ENCODE measurements at places on chromosomes 5 and 9. TPM values are rescaled to one million over a fixed set of nuclear protein-coding genes. Genes with fewer than 3 reads are reported as not detected.

DNA sequence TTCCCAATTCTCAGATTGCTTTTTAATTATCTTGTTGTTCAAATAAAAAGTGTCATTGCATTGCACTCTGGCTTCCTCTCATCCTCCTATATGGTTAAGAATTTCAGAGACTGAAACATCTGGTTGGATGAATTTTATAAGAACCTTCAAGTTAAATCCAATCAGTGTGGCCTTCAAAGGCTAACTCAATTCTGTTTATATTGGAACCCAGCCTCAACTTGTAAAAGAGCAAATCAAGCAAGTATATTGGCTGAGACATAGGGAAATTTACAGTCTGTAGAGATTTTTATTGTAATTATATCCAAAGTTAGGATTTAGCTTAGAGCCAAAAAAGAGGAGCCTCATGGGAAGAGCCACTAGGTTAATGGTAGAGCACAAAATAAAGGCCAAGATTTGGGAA lies 159.9 kb upstream of the FER start:
- DNase-seq = no peak

The ANKRD34B gene
- 0.06 TPM for total RNA-seq

DNA sequence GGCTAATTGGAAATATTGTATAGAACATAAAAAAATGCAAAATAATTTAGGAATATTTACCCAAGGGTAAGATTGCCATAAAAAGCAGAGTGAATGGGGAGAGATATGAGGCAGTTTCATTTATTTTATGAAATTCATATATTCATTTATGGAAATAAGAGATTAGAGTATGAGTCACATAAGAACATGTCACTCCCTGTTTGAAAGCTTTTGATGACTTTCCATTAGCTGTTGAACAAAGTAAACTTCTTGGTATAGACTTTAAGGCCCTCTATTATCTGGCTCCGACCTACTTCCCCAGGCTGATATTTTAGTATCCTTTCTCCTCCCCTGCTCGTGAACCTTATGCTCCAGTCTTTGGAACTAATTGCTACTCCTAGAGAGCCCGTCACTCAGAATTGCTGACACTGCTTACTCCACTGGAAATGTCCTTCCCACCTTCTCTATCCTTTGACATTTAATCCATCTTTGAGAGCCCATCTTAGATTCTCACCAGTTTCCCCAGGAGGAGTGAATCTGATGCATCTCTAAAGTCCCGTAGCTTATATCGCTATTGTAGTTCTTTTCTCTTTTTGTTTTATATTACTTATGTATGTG lies 8.9 kb upstream of the ACTBL2 start:
- DNase-seq = no peak

GRCh38 chr5:180474569-180474968 lies 19.6 kb upstream of the CNOT6 start:
- DNase-seq = no peak

GRCh38 chr5:144205141-144205551 lies 34.5 kb downstream of the KCTD16 start:
- peak; percentile 48 for DNase-seq

DNA sequence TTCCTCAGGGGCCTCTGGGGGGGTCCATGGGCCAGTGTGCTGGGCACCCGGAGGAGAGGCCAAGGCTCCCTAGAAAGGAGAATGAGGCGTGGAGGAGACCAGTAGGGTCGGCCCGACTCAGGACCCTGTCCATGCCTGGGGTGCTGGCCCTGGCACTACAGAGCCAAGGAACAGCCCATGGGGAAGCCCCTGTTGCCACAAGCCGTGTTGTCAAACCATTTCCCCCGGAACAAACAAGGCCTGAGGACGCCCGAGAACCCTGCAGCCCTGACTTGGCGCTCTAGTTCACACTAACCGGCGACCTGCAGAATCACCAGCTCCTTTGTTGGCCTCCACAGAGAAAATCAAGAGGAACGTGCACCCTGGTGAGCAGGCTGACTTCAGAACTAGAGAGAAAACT lies 41.6 kb upstream of the SLC12A7 start:
- no peak for DNase-seq

- DNase-seq = no peak
These were observed 1.1 kb upstream of the SSBP2 start for GRCh38 chr5:81751836-81752643.

GRCh38 chr9:228929-229695 lies 14.4 kb downstream of the DOCK8 start:
- no peak for DNase-seq

DNA sequence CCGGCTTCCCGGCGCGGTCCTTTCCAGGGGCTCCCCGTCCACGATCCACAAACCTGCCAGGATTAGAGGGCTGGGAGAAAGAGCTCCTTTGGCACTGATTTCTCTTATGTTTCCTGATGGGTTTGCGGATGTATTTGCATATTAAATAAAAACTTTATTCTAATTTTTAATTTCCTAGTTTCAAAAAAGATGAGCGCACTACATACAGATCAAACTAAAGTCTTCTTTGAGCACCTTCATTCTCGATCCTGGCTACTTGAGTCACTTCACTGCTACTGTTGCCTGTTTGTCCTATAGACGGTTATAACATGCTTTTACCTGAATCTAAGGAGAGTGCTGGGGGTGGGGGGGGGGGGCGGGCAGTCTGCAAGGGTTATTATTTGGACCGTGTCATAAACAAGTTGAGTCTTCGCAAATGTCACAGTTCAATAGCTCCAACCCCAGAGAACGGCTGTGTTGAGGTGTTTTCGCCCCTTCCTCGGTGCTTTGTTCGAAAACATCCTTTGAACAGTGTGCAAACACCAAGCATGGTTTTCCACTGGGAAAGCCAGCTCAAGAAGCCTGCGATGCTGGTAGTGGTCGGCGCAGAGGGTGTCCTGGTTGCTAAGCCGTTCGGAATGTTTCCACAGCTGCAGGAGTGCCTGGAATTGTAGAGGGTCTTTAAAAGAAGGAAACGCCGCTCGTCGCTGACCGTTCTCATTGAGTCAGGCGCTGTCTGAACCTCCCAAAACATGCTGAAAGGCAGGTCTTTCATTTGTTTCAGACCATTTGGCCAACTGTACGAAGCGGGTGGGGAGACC lies 1.1 kb upstream of the STK10 start:
- no peak for DNase-seq

GRCh38 chr5:142806841-142807267 lies 36.7 kb downstream of the ARHGAP26 start:
- no peak for DNase-seq

GRCh38 chr9:130498298-130498917 lies 53.6 kb downstream of the ASS1 start:
- no peak for DNase-seq

- DNase-seq = no peak
These were observed 17.8 kb downstream of the MRPL36 start for GRCh38 chr5:1781726-1782384.

DNA sequence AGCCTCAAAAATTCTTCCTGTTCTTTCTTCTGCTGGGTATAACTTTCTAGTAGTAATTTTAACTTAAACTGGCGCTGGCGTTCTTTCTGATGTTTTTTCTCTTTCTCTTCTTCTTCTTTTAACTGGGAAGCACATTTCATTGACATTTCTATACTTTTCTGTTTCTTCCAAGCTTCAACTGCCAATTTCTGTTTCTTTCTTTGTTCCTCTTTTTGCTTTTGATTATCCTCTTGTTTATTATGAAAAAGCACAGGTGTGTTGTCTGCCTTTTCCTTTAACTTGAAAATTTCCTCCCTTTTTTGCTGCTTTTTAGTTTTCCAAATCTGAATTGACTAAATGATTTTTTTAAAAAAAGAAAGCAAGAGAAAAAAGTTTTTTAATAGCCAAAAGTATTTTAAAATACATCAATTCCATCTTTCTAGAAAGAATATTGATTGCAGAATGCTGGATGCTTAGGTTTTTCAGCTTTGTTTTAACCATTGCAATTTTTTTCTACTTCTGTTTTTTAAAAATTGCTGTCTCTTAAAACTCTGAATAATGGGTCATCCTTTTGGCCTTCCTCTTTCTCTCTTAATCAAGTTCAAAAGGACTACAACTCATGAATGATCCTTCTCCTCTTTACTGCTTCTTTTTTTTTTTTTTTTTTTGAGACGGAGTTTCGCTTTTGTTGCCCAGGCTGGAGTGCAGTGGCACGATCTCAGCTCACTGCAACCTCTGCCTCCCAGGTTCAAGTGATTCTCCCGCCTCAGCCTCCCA lies 8.8 kb upstream of the PGGT1B start:
- DNase-seq = no peak

The TTC23L gene
- total RNA-seq = not detected

DNA sequence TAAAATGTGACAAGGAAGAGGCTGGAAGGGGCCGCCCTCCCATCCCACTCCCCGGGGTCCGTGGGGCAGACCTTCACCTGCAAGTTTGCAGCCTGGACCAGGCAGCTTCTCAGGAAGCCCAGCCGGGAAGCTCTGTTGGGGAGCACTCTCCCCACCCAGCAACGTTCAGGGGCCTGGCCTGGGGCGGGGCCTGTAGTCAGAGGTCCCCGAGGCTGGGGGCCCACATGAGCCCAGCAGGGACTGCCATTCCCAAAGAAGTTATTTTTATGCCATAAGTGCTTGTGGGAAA lies 32.7 kb upstream of the NOTCH1 start:
- DNase-seq = no peak

DNA sequence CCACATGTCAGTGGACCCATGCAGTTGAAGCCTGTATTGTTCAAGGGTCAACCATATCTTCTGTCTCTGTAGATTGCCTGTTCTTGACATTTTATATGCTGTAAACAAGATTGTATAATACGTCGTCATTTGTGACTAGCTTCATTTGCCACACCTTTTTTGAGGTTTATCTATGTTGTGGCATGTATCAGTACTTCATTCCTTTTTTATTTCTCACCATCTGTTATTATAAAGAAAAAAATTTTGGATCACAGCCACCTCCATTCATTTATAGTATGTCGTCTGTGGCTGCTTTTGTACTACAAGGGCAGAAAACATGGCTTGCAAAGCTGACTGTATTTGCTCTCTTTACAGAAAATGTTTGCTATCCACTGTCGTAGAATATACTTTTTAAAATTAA lies 72.4 kb downstream of the TEK start:
- no peak for DNase-seq

- DNase-seq = no peak
These were observed 267.9 kb upstream of the PDE4D start for GRCh38 chr5:60161340-60161934.

- DNase-seq = no peak
These were observed 389.4 kb downstream of the CTNND2 start for GRCh38 chr5:11514705-11515432.

The G3BP1 gene
- 350 TPM for total RNA-seq

DNA sequence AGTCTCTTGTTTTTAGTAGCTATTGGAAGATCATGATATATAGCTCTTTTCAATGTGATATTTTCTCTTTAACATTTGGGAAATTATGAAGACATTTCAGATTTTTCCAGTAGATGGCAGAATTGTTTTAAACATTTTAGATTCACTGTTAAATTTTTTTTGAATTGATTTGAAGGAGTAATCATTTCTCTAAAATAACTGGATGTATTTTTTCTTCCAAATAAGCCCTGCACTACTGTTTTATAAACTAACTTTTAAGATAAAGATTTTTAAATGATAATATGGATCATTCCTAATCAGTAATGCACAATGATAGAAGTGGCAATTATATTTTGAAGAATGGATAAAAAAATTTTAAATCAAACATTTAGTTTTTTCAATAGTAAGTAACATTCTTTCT lies 14.2 kb downstream of the NDUFAF2 start:
- no peak for DNase-seq

GRCh38 chr5:13606051-13606450 lies 338.4 kb downstream of the DNAH5 start:
- DNase-seq = no peak

The ADAMTS19 gene
- not detected for total RNA-seq

GRCh38 chr9:80602291-80602690 lies 1030.5 kb downstream of the TLE4 start:
- DNase-seq = no peak

DNA sequence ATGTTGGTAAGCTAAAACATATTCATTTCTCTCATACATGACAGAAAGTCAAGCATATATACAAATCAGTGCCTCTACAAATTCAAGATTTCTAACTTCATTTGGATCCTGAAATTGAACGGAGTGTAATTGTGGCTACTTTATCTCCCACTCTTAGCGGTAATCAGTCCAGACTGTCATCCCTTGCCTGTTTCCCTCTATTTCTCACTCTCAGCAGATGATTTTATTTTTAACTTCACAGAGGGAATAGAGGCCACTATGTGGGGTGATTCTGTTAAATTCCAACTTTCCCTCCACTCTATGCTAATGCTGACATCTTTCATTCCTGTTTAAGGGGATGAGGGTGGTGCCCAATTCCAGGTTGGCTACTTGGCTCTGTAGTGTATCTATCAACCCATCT lies 153.8 kb upstream of the KCNN2 start:
- no peak for DNase-seq

DNA sequence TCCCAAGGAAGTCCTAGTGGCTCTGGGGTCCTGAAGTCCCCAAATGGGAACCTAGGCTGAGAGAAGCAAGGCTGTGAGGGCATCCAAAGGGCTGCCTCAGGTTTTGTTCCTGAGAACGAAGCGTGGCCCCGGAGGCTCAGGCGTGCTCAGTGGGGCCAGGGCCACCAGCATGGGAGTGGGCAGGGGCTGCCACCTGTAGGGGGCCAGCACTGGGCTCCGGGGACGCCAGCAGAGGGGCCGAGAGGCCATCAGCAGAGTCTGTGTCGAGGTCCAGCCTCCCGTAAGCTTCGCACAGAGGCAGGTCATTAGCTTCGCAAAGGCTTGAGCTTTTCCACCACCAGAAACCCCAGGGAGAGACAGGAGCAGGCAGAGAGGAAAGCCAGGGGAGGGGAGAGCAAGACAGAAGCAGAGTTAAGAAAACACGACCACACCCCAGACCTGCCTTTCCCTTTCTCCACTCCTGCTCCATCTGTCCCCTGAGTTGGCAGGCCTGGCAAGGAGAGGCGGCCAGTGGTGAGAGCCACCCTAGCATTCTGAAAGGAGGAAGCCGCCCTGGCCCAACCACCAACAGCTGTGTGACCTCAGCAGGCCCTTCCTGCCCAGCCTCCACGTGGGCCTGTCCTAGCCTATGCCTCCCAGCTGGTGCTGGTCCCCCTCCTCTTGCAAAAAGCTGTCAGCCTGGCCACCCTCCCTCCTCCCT lies 5.5 kb upstream of the SURF6 start:
- DNase-seq = no peak

GRCh38 chr5:30501065-30501464 lies 692.4 kb upstream of the CDH6 start:
- no peak for DNase-seq

DNA sequence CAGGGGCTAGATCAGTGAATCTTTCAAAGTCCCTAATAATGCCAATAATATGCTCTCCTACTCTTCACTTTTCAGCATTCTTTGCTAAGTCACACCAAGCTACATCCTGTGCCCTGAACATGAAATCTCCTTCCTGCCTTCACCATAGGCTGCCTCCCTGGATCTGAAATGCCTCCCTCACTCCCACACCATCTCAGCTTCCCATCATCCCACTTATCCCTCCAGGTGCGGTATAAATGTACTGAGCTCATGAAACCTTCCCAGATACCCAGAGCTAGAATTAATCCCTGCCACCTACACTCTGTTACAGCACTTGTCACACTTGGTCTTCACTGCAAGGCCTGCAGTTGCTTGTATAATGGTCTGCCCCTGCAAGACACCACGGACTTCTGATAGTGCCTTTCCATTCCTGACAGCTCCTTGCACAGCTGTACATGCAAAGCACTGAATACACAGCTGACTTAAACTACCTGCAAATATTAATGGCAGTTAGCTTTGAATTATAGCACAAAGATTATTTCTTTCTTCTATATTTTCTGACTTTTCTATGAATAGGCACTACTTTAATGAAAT lies 250.4 kb downstream of the EBF1 start:
- no peak for DNase-seq

- DNase-seq = no peak
These were observed 5.6 kb upstream of the C9orf152 start for GRCh38 chr9:110213413-110214044.

Measured in Daoy (cell line).